ENCODE measurements at places on chromosomes 2 and 18.

- no peak for DNase-seq
Measured at GRCh38 chr2:65647249-65647842, 214.9 kb upstream of the SPRED2 start.

GRCh38 chr2:121075006-121075551 is 209.9 kb downstream of the TFCP2L1 start:
- peak; percentile 49 for DNase-seq

DNA sequence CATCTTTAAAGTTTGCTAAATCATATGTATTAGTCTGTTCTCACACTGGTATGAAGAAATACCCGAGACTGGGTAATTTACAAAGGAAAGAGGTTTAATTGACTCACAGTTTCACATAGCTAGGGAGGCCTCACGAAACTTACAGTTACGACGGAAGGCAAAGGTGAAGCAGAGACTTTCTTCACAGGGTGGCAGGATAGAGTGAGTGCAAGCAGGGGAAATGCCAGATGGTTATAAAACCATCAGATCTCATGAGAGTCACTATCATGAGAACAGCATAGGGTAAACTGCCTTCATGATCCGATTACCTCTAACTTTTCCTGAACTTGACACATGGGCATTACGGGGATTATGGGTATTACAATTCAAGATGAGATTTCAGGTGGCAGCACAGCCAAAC is 1075.2 kb upstream of the NRXN1 start:
- DNase-seq = no peak

GRCh38 chr2:166882851-166883250 is 5.4 kb upstream of the XIRP2 start:
- no peak for DNase-seq

- DNase-seq = no peak
Measured at GRCh38 chr2:221602938-221603337, 30.8 kb upstream of the EPHA4 start.

DNA sequence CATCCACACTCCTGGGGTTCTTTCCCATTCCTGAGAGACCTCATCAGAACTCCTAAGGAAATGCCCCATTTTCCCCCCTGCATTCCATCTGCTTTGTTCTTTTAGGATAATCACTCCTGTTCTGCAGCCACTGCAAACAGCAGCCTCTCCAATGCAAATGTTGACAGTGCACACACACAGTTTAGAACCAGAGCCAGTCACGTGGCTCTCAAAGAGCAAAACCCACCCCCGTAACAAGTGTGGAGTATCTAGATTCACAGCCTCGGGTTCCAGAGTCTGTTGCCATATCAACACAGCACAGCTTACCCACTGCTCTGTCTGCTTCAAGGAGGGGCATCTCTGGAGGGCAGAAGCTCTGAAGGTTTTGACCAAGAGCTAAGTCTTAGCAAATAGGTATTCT is 180.0 kb downstream of the NAPG start:
- no peak for DNase-seq

All from stimulated activated CD4-positive, alpha-beta T cell treated with anti-CD3 and anti-CD28 coated beads, Interleukin-2, amount 100 ng/mL, for 24 hours (primary cell).